Mesenteric fat pad (tissue), 1 donor: ENCODE measurements at places on chromosomes 2 and 18. TPM values are rescaled to one million over a fixed set of nuclear protein-coding genes. Genes with fewer than 3 reads are reported as not detected.

The EVA1A gene
- total RNA-seq = 0.71 TPM

The ABCG8 gene
- not detected for total RNA-seq

The DYNAP gene
- total RNA-seq = not detected

The FOXI3 gene
- not detected for total RNA-seq

The PPIL3 gene
- total RNA-seq = 19.8 TPM

The RESP18 gene
- total RNA-seq = not detected

The SERPINB3 gene
- total RNA-seq = not detected

The HYCC2 gene
- 31.5 TPM for total RNA-seq
